CD8-positive, alpha-beta T cell (primary cell): ENCODE measurements at places on chromosomes 5 and 9.

- no peak for DNase-seq
These were observed 154.1 kb downstream of the ADAMTS6 start for GRCh38 chr5:65327582-65327981.

DNA sequence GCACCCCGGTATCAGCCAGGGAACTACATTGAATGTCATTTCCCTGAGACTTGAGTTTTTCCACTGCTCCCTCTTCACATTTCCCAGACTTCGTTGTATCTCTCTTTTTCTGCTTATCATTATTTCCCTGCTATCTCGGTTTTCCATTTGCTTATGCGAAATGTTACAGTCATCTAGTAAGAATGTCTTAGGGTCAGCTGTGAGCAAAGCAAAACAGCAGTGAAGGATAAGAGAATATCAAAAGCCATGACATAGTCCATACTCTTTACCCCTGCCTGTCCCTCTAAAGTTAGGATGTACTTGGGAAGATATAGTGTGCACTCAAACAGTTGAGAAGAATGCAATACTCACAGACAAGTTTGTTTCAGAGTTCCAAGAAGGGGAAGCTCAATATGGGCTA lies 88.7 kb downstream of the ITGA1 start:
- no peak for DNase-seq

DNA sequence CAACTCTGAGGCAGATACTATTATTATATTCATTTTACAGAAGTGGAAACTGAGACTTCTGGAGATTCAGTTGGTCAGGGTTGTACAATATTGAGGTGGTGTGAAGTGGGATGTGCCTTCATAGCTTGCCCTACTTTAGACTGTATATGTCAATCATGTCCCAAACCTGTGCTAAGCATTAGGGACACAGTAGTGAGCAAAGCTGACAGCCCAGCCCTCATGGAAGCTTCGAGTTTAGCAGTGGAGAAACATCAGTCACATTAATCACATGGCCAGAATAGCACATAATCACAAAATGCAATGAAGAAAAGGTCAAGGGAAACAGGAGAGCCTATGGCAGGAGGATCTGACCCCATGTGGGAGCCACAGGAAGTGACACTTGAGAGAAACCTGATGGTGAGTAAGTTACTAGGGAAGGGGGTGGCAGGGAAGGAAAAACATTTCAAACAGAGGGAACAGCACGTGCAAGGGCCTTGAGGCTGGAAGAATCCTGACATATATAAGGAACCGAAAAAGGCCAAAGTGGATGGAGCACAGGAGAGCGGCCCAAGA lies 20.5 kb upstream of the RALGPS1 start:
- DNase-seq: no peak

DNA sequence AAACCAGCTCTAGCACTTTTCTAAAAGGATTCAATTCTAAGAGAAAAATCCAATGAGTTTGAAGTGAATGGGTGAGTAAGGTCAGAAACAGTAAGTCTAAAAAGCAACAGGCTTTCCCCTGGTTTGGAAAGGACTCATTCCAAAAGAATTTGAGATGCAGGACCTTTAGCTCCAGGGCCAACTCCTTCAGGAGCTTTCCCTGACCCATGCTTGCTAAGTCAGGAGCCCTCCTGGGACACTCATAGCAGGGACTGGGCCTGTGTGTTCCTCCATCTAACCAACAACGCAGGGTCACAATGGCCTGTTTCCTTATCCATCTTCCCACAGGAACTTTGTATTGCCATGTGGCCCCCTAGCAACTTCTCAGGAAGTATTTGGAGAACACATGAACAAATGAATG lies 198.8 kb downstream of the FRMD3 start:
- DNase-seq: no peak

- no peak for DNase-seq
These were observed 402.1 kb upstream of the SEMA6A start for GRCh38 chr5:116976767-116977166.

GRCh38 chr5:17370651-17371050 lies 127.4 kb upstream of the TAF11L2 start:
- DNase-seq: no peak

- DNase-seq: no peak
These were observed 3.5 kb upstream of the NEK6 start for GRCh38 chr9:124254261-124254682.

GRCh38 chr5:157148734-157149615 lies 6.3 kb upstream of the MED7 start:
- peak; percentile 85 for DNase-seq

DNA sequence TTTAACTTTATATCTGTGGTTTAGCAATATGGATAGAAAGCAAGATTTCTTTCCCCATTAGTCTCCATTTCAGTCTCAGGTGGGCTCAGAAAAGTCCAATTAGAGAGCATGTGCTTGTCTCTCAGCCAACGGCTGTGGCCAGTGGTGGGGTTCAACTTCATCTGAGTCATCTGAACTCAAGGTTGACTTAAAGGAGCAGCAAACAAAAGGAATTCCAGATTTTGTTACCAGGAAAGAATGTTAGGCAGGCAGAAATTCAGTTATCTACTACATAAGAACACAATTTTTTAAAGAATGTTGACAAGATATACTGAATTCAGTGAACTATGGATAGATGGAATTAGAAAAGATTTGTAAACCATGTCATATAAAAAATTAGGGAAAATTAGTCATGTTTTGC lies 784.1 kb downstream of the MAT2B start:
- no peak for DNase-seq

- DNase-seq: no peak
These were observed 27.2 kb upstream of the FOXI1 start for GRCh38 chr5:170078458-170078857.

- DNase-seq: no peak
These were observed 355.5 kb downstream of the ARRDC3 start for GRCh38 chr5:91027405-91028139.

- DNase-seq: no peak
These were observed 161.1 kb downstream of the CSNK1G3 start for GRCh38 chr5:123673107-123673506.

- no peak for DNase-seq
These were observed 75.7 kb downstream of the C5orf15 start for GRCh38 chr5:133892774-133893173.

- DNase-seq: no peak
These were observed 42.5 kb downstream of the CEMIP2 start for GRCh38 chr9:71725590-71726338.
